ENCODE measurements at places on chromosomes 6 and 20.

GRCh38 chr6:160000280-160000704 is 31.4 kb downstream of the IGF2R start:
- no peak for DNase-seq

DNA sequence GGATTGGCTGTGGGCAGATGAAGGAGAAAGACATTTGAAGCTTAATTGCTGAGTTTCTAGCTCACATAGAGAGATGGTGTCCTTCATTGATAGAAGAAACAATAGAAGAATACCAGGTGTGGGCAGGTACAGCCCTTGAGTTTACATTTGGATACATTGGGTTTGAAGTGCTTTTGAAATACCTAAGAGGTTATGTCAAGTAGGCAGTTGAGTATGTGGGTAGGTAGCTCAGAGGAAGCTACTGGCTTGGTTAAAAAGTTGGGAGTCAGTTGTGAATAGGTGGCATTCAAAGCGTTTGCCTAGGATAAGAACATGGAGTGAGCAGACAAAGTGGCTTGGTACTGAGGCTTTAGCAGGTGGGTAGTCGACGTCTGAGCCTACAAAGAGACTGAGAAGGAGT is 25.0 kb downstream of the NDUFAF5 start:
- DNase-seq, result no peak

GRCh38 chr20:44911264-44911921 is 1.5 kb downstream of the PABPC1L start:
- peak; percentile 34 for DNase-seq

DNA sequence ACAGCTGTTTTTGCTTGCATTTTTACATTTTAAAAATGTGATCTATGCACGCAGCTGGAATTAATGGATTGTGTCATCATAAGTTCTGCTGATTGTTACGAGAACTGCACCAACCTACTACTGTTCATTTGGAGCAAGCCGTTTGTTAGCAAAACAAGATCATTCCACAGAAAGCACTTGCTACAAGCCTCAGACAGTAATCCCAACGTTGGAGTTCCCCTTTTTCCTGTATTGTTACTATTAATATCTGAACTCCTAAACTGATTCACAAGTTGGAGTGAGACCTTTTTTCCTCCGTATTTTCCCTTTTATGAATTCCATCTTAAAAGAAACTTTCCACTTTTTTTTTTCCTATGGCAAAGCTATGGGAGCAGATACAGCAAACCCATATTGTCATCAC is 3.5 kb downstream of the TENT5A start:
- DNase-seq, result no peak

DNA sequence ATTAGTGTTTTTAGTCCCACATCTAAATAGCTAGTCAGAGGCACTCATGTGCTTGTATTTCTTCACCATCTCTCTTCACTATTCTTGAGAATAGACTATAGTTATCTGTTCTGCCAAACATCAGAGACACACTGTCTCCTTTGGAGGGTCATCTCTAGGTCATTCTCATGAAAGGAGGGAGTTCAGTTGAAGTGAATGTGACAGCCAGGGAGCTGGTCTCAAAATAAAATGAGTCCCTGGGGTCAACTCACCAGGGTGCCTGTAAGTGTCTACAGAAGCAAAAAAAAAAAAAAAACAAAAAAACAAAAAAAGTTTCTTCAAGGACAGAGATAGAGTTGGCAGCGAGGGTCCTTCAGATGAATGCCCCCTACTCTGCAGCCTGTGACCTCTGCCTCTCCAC is 171.0 kb downstream of the ID4 start:
- DNase-seq, result no peak

DNA sequence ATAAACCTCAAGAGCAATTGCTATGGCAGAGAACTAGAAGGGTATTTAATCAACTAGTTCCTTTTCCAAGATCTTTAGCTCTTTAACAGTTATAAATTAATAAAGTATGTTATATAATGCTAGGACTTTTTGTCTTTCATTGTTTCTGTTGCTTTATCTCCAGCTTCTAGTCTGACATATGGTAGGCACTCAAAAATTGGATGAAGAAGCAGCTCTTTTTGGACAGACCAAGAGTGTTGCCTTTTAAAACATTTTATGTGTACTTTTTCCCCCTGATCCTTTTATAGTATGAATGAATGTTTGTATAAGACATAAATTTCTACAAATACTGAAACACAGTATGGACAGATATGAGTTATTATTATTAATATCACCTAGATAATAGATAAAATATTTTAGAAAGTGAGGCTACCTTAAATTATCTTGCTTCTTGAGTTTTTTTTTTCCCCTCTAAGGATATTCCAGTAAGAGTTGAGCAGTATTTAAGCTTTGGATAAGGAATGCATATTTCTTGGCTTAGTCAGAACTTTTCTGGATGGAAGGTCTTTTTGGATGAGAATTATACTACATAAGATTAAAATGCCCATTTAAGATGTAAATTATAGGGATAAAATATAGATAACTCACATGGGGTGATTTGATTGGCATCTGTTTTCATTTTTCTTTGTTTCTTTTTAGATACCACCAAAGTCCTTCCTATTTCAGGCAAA is 16.6 kb downstream of the LAMA2 start:
- DNase-seq, result peak; percentile 52

- DNase-seq, result no peak
Observed at GRCh38 chr20:23683807-23684206, 5.0 kb downstream of the CST4 start.

DNA sequence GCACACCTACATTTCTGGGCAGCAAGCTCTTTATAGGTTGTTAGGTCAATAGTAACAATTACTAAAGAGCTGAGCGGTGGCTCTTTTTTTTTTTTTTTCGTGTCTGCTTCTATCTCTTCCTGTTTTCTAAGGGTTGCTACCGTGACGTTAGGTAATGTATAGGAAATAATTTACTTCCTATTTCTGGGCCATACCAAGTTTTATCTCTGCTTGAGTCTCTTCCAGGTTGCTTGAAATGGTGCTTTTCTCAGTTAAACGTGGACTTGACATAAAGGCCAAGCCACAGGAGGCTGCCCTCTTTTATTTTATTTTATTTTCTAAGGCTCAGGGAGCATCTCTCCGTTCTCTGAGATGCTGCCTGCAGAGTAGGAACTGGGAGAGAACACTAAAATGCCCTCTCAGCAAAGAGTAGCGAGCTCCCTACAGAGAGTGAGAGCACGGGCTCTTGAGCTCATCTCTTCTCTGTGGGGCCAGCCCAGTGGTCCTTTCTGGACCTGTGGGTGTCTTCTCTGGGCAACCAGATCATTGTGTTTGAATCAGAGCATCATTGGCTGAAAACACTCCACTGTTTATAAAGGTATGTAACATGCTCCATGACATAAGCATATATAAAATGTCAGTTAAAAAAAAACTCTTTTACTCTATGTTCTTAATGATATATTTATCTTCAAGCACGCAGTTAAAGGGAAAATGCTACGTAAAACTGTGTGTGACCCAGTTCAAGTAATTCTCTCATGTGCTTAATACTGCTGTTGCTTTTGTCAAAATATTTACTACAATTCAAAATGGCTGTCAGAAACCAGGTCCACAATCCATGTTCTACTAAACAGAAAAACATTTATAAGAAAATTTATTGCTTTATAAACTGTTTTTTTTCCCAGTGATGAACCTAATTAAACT is at the start of gene ZNF831:
Gene ZNF831 (plus strand): TSS at position 191 of the 900 bp plus-strand sequence. CDS start 27,199 bp downstream, outside the sequence.
- DNase-seq, result no peak

DNA sequence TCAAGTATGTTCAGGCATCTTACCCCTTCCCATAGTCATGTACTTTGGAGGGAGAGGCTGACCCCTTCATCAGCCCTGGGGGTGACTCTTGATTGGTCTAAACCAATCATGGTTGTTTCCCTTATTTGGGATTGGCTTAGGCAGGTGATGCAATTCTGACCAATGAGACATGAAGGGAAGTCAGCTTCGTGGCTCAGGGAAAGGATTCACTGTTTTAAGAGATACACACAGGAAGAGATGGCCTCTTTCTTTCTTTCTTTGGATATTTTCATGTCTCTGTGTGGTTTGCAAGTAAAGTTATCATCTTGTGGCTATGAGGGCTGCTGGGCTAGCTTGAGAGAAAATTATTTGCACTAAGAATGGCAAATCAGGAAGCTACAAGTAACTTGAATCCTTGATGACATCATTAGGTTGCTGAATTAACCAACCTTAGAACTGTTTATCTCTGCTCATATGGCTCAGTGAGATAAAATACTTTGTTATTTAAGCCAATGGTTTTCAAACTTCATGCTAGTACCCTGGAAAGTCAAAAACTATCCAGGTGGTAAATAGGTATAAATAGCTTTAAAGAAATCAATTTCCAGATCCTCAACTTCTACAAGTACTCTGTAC is 144.2 kb upstream of the CENPW start:
- no peak for DNase-seq

DNA sequence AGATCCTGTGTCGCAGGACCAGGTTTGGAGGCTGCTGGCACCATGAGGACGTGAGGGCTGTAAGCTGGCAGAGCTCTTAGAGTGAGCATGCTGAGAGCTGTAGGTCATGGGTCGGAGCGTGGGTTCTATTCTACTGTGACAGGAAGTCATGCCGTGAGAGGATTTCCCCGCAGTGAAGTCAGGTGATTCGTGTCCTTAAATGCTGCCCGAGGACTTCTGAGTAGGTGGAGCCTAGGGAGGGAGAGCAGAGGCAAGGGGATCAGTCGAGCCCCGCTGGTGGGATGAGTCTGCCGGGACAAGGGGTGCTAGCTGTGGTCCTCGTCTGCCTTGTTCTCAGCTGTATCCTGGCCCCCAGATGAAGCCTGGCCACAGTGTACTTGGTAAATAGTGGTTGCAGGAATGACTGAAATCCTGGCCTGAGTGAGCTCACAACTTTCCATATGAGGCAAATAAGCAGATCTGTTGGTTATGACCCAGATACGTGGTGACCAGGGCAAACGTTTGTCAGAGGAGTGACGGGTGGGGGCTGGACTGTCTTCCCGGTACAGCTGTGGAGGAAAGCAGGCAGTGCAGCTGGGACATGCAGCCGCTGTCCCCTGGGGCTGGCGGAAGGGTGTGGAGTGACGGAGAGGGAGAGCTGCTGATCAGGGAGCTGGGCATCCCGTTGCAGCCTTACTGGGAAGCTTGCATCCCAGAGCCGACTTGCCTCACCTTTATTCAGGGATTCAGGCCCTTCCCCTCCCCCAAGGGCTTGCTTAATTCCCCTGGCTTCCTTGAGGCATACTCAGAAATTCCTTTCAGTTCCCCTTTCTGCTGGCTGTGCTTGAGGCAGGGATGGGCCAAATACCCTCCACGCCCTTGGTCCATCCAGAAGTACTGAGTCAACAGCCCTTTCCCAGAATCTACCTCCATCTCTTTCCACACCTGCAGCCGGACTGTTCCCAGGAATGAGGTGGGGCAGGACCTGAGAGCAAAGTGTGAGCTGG is 250.9 kb upstream of the RREB1 start:
- peak; percentile 26 for DNase-seq

DNA sequence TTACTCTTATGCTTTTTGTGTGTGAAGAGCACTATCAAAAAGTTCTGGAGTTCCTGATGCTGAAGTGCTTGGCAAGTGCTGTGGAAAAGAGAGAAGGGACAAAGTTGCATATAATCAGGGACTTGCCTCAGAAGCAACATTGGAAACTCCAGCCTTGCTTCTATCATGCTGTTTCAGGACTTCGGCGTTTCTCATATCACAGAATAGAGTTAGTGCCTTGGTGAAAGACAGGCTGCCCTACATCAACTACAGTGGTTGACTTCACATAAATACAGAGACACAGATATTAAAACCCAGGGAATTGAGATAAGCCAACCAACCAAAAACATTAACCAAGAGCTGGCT is 36.2 kb upstream of the CDKAL1 start:
- no peak for DNase-seq

DNA sequence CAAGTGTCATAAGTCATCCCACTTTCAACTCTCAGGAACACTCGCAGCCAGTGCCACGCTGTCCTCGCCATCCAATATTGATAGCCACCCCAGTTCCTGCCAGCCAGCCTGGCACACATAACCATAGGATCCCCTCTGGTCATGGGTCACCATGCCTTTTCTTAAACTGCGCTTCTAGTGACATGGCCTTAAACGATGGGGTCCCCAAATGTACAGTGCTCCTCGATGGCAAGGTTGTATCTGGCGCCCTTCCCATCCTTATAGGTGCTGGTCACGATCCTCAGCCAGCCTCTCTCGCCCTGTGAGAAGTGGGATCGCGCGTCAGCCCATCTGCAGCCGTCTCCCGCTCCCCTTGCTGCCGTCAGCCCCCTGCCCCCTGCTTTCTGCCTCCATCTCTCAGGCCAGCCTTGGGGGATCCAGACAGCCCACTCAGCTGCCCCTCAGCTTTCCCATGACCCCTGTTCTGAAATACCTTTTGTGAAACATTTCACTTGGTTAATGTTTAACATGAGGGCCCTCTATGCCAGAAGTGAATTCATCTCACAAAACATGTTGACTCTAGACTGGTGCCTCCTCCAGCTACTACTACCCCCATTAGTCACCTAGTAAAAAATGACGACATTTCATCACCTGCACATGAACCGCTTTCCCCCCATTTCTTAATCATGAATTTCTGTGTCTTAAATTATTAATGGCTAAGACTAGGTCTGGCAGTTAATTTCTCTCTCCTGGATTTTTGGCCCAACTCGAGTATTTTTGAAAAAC is 11.4 kb downstream of the CTSZ start:
- DNase-seq, result no peak

GRCh38 chr6:155830531-155830930 is 374.9 kb upstream of the NOX3 start:
- DNase-seq, result no peak

DNA sequence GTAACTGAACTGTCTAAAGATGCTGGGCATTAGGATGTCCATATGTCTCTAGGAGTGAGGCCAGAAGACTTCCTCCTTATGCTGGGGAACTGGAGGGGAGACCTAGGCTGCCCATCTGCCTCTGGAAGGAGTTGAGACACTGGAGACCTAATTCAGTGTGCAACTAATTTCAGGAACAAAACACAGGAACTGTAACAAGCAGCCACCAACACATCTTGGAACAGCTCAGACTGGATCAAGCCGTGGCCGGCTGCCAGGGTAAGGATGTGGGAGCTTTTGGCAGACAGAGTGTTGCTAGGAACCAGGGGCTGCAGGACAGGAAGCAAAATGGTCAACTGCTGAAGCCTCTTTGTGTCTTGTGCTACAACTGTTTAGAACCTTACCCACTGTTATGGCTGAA is 16.4 kb upstream of the MAS1 start:
- DNase-seq, result peak; percentile 3

- DNase-seq, result no peak
Observed at GRCh38 chr20:62353289-62354030, 13.7 kb downstream of the LAMA5 start.

GRCh38 chr20:49276161-49276960 is 1.5 kb downstream of the ZNFX1 start:
- peak; percentile 72 for DNase-seq

GRCh38 chr20:47258745-47259695 is 97.5 kb downstream of the ZMYND8 start:
- DNase-seq, result no peak

GRCh38 chr6:139650941-139651340 is 276.5 kb upstream of the CITED2 start:
- no peak for DNase-seq

GRCh38 chr20:59032023-59032712 is at the start of gene ATP5F1E:
ATP5F1E (minus strand) TSS chr20:59032335; CDS start chr20:59032251, 84 bp downstream.
- peak; percentile 95 for DNase-seq

GRCh38 chr6:25035512-25036435 is 100.0 kb upstream of the RIPOR2 start:
- no peak for DNase-seq

All from fibroblast of skin of right quadriceps (primary cell).